ENCODE measurements at places on chromosomes 1 and 21.

DNA sequence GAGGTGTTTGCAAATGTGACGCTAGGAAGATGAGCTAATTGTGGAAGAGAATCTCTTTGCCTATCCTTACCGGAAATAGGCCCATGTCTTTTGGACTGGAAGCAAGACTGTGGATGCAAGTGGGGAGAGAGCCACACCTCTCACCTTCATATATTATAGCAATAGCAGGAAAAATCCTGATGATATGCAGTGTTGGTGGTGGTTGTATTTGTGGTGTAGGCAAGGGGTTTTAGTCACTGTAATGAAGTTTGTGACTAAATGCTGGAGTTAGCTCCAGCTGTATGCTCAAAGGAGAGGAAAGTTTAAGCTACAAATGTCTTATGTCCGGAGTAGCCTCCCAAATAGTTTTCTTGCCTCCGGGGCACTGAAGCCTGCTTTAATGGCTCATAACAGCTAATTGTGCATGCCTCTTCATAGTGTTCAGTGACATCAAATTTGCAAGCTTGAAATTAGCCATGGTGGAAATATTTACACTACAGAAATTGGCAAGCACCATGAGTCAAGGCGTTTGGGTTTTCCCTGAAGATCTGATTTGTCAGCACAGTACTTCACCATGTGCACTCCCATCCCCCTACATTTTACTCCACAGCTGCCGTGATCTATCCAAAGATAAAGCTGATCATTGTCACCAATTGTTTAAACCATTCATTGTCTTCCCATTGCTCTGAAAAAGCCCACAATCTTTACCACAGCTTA lies 102.6 kb upstream of the ZNF644 start:
- no peak for DNase-seq

DNA sequence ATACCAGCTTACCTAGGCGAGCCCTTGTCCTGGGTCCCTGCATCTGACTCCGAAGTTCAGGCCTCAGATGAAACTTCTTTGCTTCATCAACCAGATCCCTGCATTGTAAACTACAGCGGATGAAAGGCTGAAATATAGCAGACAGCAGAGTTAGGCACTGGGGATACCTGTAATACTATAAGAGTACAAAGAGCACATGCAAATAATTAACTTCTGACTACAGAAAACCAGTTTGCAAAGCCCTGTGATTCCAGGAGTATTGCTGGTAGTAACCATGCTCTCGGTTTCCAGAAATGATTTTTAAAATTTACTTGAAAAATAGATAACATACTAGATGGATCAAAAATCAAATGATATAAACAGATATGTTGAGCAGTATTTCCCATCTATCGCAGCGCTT lies 18.0 kb downstream of the KLHL12 start:
- no peak for DNase-seq

- DNase-seq: peak; percentile 25
Observed at GRCh38 chr1:228307218-228308023, 99.2 kb downstream of the TRIM11 start.

DNA sequence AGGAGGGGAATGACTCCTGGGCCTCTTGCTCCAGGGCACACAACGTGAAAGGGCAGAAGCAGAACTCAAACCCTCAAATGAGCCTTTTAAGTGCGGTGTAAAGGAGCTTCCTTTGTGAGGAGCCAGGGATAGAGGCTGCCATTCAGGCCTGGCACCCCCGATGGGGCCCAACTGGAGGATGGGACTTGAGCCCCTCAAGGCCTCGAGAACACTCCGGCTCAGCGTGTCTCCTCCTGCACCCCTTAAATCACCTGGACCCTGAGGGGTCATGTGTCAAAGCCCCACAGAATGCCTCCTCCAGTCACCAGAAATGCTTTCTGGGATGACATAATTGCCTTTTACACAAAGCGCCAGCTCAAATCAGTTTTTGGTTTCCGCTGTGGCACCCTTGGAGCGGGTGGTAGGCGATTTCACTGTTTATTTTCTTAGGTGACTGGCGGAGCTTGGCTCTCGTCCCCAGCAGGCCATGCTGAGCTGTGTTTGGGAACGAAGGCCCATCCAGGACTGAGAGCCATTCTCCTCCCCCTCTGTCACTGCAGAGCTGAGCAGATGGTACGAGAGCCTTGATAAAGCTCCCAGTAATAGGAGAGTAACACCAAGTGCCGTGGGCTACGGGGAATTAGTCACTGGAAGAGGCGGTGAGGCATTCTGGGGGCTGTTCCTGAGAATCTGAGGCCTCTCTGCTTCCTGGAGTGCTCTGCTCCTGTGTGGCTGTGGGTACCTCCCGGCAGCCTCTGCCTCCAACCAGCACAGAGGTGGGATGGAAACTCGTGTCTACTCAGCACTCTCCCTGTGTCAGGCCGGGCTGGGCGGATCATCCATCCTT lies 163.0 kb downstream of the GRIK3 start:
- no peak for DNase-seq

DNA sequence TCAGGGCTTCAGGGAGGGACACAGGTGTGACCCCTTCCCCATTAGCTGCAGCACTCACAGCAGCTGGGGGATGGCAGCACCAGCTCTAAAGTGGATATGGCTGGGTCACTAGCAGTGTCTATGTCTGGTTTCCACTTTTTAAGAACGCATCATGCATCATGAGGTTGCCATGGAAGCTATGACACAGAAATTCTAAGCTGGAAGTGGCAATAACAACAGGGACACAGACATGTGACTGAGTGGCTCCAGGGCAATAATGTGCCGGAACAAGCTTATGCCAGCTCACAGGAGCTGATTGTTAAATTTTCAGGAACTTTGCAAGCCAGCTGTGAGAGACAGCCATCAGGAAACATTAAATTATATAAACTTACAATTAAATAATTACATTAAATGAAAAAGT lies 51.2 kb upstream of the NFASC start:
- no peak for DNase-seq

GRCh38 chr1:17617787-17618557 lies 78.5 kb downstream of the ARHGEF10L start:
- no peak for DNase-seq
